Mesothelial cell of epicardium (in vitro differentiated cells): ENCODE measurements at places on chromosomes 7 and 10.

DNA sequence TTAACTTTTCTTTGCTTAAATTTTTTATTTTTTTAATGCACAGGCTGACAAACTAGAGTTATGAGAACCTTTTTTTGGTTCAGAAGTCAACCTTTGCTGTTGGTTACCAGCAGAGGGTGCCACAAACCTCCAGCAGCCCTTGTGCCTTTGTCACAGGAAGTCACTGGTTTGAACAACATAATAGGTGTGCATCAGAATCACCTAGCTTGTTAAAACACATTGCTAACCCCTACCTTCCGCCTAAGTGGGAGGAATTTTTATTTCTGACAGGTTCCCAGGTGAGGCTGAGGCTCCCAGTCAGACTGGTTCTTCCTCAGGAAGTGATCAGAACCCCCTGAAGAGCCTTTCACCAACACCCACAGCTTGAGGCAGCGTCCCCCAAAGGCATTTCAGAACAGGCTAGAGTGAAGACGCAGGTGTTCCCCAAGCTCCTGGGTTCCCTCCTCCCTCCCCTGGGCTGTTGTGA, 22.6 kb upstream of the VDAC2 start:
- no peak for DNase-seq

- no peak for DNase-seq
Measured at GRCh38 chr10:113153493-113154102, 203.6 kb downstream of the TCF7L2 start.

- no peak for DNase-seq
Measured at GRCh38 chr10:11913079-11913641, 90.0 kb downstream of the PROSER2 start.

GRCh38 chr10:110209454-110209925, 2.1 kb downstream of the MXI1 start:
- DNase-seq, result no peak

DNA sequence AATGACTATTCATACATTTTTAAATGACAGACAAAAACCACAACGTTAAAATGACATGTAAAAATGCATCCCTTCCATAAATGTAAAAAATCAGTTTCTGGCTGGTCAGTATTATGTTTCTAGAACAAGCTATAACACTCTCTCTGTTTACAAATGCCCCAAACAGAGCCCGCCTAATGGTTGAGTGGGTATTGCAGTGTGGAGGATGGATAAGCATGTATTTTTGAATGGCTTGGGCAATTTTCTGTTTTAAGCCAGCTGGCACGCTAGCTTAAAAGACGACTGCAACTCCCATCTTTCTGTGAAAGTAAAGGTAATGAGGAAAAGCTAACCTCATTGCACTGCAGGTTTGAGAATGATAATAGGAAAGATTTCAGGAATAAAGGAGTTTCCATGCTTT, 430.7 kb downstream of the PARD3 start:
- DNase-seq, result no peak

- DNase-seq, result peak; percentile 55
Measured at GRCh38 chr10:92387289-92387940, 96.4 kb downstream of the MARCHF5 start.

GRCh38 chr7:69412331-69413146, 185.7 kb upstream of the AUTS2 start:
- no peak for DNase-seq

DNA sequence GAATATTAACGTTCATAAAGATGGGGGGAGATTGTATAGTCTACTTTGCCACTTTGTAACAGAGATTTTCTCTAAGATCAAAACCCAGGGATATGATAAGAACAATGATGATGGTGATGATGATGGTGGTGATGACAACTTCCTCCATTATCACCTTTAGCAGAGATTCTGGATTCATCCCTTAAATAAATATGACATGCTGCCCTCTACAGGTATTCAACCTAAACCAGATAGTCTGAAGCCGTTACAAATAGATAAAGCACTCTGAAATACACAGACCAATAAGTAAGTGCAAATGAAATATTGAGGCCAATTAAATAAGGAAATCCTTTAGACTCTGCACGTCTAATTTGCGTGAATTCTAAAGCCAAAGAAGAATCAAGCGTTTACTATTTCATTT, 211.5 kb downstream of the CREB5 start:
- DNase-seq, result no peak

DNA sequence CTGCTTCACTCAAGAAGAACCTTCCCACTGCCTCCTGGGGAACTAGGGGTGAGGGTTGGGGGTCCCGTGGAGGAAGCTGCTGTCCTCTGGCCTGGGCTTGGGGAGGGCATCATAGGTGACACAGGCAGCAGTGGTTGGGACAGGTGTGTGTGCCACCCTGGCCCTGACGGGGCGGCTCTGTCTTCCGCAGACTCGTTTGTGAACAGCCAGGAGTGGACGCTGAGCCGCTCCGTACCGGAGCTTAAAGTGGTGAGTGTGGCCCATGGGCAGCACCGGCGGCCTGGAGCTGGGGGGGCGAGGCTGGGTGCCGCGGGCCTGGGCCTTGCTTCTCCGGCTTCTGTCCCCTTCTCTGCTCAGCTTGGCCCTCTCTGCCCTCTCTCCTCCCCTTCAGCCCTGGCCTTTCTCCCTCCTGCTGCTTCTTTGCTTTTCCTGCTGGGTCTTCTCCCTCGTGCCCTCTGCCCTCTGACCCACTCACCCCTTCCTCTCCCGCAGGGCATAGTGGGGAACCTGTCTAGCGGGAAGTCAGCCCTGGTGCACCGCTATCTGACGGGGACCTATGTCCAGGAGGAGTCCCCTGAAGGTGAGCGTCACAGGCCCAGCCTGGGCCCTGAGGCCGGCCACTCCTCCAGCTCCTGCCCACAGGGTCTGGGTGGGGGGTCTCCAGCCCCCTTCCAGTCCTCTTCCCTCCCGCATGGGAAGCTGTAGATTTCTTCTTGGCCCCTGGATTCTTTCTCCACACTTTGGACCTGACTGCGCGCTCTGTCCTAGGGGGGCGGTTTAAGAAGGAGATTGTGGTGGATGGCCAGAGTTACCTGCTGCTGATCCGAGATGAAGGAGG, 30.5 kb downstream of the AGAP3 start:
- no peak for DNase-seq

- no peak for DNase-seq
Measured at GRCh38 chr7:47149208-47149839, 432.6 kb downstream of the TNS3 start.

- DNase-seq, result no peak
Measured at GRCh38 chr7:100011516-100011915, 3.9 kb upstream of the ZKSCAN1 start.
